ENCODE measurements at places on chromosomes 2 and 18.

GRCh38 chr18:48095726-48096125 lies 165.3 kb upstream of the SMAD2 start:
- DNase-seq: no peak

- DNase-seq: no peak
These were observed 135.0 kb upstream of the ARL4C start for GRCh38 chr2:234631646-234632514.

GRCh38 chr2:151908204-151908882 lies 80.1 kb upstream of the ARL5A start:
- no peak for DNase-seq

DNA sequence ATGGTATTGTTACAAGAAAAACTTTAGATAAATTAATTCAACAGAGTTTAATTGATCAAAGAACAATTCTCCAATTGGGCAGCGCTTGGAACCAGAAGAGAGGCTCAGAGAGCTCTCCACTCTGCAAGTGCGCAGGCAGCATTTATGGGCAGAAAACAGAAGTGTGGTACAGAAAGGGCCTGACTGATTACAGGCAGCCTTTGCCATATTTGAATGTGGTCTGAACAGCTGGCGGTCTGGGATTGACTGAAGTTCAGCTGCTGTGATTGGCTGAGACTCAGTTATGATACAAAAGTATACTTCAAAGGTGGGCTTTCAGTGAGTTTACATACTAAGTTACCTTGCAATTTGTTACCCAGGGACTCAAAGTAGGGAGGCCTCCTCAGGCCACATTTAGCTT lies 301.3 kb upstream of the ID2 start:
- no peak for DNase-seq

GRCh38 chr2:217387776-217388387 lies 528.0 kb upstream of the TNP1 start:
- no peak for DNase-seq

- no peak for DNase-seq
These were observed 44.3 kb downstream of the MYCN start for GRCh38 chr2:15984368-15985255.

Measured in stimulated activated effector memory CD8-positive, alpha-beta T cell treated with anti-CD3 and anti-CD28 coated beads, Interleukin-12 subunit alpha, Interleukin-12 subunit beta, amount 100 ng/mL, for 72 hours (primary cell).